HS-5 (cell line): ENCODE measurements at places on chromosomes 5 and 9.
A peak's percentile ranks its signal among the peaks of the same experiment; 100 is the strongest.

- DNase-seq = no peak
Observed at GRCh38 chr5:157955541-157956172, 96.7 kb upstream of the CLINT1 start.

- no peak for DNase-seq
Observed at GRCh38 chr9:134624137-134624591, 17.4 kb upstream of the COL5A1 start.

DNA sequence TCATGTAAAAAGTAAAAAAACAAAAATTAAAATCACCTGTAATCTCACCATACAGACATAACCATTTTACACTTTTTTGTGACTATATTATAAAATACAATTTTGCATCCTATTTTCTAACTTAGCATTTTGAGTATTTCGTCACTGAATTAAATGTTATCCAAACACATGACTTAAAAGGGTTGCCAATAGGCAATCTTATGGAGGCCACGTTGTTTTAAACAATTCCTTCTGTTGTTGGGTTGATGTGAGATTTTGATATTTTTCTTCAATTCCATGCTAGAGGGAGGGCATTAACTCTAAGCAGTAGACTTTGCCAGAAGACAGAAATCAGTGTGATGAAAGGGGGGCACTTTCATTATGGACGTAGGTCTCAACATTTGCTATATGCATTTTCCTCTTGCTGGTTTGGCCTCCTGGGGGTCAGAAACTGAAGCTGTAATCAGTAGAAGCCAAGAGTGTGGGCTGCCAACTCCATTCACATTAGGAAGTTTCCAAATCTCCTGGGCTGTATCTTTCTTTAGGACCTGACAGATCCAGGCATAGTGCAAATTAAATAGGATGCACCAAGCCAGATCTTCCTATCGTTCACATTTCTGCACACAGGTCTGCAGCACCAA lies 614.2 kb upstream of the CLINT1 start:
- DNase-seq = no peak

DNA sequence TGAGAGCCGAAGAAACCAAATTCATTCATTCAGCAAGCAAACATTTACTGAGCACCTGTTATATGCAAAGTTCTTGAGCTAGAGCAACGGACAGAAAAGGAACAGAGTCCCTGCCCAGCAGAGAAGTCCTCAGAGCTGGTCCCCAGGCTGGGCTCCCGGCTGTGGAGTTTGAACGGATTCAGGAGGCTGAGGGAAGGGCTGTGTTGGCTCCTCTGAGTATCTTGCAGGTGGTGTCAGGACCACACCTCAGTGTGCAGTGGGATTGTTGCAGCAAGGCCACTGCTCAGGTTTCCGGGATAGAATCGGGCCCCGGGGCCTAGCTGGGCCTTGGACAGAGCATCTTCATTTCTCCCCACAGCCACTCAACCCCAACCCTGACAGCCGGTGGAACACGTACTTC lies 5.1 kb downstream of the TBC1D13 start:
- no peak for DNase-seq

DNA sequence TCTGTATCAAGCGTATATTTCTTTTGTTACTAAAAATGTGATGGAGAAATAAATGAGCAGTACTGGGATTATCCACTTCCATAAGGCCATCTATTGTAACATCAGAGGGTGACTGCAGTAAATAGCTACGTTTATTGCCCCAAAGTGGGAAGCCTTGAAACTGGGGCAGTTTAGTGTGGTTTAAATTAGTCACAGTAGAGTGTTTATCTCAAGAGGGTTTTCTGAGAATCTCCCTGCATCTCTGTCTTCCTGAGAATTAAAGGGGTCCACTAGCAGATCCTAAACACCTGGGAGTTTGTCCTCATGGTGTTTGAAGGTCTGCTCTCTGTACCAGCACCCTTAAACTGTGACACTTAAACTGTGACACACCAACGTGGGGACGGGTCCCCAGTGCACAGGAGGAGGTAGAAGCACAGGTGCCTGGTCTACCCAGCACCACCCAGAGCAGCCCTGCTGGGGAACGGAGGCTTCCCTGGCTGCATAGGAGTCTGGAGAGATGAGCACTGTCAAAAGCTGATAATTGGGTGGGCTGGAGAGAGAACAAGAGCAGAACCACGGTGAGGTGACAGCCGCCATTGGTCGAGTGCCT lies 25.2 kb downstream of the PRRC2B start:
- no peak for DNase-seq

GRCh38 chr9:3682186-3682585 lies 156.4 kb upstream of the RFX3 start:
- no peak for DNase-seq

DNA sequence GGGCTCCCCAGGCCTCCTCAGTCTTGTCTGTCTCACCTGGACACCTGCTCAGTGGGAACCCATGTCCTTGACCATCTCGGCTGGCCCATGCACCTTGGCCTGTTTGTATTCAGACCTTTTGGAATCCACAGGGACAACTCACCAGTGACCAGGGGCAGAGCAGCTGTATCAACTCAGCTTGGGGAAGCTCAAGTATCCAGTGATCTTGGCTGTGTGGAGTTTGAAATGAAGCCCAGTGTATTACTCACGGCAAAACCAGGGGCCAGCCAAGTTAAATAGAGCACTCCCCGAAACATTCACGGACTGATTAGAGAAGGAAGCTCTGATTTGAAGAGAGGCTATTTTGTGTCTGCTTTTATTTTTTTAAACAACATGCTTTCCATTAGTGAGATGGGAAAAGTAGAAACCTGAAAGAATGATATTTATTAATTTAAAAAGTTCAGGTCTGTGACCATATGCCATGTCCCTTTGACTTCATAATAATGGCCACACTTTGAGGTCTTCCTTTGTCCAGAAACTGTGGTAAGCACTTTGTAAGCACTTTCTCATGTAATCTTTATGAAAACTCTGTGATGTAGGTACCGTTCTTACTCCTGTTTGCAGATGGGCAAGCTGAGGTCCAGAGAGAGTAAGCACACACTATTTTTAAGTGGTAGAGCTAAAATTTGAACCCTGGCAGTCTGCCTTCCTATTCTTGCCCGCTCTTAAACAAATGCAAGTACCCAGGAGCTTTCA lies 656.5 kb downstream of the BNC2 start:
- peak; percentile 71 for DNase-seq

DNA sequence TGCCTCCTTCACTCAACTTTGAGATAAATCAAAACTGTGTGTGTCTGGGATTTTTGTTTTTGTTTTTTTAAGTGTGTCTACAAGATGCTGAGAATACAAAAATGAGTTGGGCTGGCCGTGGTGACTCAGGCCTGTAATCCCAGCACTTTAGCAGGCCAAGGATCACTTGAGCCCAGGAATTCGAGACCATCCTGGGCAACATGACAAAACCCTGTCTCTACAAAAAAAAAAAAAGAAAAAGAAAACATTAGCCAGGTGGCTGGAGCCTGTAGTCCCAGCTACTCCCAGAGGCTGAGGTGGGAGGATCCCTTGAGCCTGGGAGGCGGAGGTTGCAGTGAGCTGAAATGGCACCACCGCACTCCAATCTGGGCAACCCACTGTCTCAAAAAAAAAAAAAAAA lies 21.0 kb downstream of the HNRNPK start:
- DNase-seq = no peak

DNA sequence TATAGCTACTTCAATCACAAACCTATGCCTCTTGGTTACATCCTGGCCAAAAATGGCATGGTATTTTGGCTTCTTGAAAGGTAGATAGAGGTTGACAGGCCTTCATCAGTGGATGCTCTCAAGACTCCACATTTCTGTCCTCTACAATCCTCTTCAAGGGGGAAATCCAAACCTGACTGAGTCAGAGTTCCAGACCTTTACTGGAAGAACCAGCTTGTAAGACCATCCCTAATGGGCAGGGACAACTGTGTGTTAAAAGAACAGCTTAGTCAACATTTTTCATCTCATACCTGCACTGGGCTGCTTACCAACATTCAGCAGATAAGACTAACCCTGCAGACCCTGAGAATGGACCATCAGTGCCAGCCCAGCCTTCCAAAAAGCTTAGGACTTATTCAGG lies 155.7 kb downstream of the CDK5RAP2 start:
- DNase-seq = no peak

DNA sequence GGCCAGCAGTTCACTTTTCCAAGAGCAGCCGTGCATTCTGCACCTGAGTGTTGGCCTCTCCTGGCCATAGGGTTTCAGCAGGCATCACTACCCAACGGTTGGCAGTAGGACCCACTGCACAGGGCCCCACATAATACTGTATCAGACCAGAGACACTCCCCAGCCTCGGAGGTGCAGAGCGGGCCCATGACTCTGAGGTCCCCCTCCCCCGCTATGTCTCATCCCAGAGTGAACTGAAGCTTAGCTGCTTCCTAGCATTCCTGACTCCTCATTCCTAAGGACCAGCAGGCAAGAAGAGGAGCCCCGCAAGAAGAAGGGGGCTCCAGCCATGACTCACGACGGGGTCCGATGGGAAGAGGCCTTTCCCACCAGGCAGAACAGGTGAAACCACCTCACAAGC lies 67.2 kb downstream of the CAMSAP1 start:
- DNase-seq = no peak

- no peak for DNase-seq
Observed at GRCh38 chr9:133690081-133690561, 48.0 kb downstream of the SARDH start.

GRCh38 chr9:71515107-71515506 lies 253.2 kb downstream of the CEMIP2 start:
- no peak for DNase-seq

GRCh38 chr5:10593531-10594181 lies 29.8 kb downstream of the ANKRD33B start:
- no peak for DNase-seq

DNA sequence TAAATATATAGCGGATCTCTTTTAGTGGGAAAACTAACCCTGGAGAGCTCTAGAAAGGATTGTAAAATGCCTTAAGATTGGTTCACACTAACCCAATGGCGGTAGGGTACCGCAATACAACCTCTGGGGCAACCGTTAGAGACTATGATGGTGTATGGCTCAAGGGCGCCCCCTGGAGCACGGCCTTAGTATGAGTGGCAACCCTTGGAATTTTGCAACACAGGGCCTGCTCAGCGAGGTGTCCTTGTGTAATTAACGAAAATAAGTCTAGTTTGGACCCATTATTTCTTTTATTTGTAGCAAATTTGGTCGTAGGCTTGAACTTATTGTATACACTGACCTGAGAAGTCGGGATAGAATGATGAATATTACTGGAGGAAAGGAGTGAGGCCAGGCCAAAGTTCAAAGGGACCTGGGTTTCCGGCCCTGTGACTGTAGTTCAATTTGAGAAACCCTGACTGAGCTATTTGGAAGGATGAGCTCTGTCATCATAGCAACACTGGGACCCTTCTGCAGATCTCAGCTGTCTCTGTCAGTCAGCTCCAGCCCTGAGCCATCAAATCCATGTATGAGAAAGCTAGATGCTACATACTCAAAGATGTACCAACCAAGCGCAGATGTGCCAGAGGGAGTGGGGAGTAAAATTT lies 54.8 kb downstream of the CAMK4 start:
- DNase-seq = no peak

- no peak for DNase-seq
Observed at GRCh38 chr9:97593960-97594359, 39.2 kb downstream of the TSTD2 start.

DNA sequence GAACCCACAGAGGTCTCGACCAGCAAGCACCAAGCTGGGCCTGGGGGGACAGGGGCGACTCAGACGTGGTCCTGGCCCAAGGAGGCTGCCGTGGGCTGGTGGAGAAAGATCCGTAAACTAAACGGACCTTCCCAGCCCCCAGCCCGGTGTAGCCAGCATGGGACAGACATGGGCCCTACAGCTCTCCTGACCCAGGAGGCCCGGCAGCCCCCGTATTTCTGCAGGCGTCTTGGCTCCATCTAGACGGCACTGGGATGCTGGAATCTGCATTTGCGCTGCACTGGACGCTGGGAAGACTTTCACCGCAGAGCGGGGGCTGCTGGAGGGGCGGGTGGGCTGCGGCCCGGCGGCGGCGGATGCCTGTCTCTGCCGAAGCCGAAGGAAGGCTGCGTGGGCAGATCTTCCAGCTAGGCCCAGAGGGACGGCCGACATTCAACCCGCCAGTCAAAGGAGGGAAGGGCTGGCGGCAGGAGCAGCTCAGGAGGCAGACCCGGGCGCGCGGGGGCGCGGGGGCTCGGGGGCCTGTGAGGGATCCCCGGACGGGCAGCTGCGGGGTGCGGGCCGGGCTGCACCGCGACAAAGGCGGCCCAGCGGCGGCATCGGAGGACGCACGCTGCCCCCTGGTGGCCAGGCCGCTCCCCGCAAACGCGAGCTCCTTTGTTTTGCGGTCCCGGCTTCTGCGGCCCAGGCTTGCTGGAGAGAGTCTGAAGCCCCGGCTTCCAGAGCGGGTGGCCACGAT lies 266.2 kb downstream of the NSG2 start:
- DNase-seq = no peak

- no peak for DNase-seq
Observed at GRCh38 chr9:99576002-99576401, 245.7 kb upstream of the NR4A3 start.

DNA sequence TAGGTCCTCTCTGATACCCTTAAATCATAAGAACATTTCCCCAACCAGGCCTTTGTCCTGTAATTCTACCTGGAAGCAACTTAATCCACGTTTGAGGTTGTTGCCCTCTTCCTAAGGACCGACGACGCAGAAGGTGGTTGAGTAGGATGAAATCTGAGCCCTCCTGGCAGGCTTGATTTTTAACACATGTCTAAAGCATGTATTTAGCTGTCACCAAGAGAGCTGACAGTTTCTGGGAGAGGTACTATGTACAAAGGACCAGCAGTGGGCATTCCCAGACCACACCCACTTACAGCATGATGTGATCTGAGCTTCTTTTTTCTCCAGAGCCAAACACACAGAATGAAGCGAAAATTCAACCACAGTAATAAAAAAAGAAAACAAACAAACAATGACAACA lies 260.9 kb downstream of the SH3GL2 start:
- DNase-seq = no peak

GRCh38 chr5:16467363-16468219 lies 2.0 kb upstream of the ZNF622 start:
- peak; percentile 75 for DNase-seq

DNA sequence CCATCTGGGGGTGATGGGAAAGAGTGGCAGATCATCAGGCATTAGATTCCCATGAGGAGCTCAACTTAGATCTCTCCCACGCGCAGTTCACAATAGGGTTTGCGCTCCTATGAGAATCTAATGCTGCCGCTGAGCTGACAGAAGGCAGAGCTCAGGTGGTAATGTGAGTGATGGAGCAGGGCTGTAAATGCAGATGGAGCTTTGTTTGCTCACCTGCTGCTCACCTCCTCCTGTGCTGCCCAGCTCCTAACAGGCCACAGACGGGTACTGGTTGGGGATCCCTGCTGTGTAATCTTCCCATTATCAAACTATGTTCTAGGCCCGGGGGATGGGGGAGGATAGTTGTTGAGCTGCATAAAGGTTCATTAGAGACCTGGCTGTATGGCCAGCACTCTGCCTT lies 58.4 kb downstream of the UGCG start:
- no peak for DNase-seq

DNA sequence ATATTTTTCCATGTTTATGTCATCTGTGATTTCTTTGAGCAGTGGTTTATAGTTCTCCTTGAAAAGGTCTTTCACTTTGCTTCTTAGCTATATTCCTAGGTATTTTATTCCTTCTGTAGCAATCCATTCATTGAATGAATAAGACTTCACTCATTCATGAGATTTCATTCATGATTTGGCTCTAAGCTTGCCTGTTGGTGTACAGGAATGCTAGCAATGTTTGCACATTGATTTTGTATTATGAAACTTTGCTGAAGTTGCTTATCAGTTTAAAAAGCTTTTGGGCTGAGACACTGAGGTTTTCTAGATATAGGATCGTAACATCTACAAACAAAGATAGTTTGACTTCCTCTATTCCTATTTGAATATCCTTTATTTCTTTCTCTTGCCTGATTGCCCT lies 15.9 kb downstream of the RLN2 start:
- no peak for DNase-seq
